ENCODE measurements at places on chromosomes 1 and 21.

DNA sequence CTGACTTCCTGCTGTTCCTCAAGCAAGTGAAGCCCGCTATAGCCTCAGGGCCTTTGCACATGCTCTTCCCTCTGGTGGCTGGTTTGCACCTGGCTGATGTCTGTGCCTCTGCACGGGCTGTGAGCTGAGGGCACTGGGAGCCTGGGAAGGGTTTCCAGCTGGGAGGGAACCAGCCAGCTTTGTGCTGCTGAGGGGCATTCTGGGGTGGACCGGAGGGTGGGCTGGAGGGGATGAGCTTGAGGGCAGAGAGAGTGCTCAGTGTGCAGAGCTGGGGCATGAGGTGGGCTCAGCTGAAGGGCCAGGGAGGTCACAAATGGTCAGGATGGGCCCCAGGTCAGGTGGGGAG, 305.7 kb downstream of the MATN1 start:
- DNase-seq = no peak
- H3K27me3 ChIP-seq = no peaks in the 10 kb centered on the region
- H3K27ac ChIP-seq = no peak overlapping the region
- no peaks in the 10 kb centered on the region for H3K36me3 ChIP-seq
- no peak overlapping the region for H3K4me3 ChIP-seq
- H3K4me1 ChIP-seq = no peaks in the 10 kb centered on the region

DNA sequence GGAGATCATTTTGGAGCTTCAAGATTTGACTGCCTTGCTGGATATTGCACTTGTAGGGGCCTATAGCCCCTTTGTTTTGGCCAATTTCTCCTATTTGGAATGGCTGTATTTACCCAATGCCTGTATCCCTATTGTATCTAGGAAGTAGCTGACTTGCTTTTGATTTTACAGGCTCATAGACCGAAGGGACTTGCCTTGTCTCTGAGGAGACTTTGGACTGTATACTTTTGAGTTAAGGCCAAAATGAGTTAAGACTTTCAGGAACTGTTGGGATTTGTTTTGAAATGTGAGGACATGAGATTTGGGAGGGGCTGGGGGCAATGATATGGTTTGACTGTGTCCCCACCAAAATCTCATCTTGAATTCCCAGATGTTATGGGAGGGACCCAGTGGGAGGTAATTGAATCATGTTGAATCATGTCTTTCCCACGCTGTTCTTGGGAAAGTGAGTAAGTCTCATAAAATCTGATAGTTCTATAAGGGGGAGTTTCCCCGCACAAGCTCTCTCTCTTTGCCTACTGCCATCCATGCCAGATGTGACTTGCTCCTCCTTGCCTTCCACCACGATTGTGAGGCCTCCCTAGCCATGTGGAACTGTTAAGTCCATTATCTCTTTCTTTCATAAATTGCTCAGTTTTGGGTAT, 276.1 kb downstream of the LMX1A start:
- no peaks in the 10 kb centered on the region for H3K4me1 ChIP-seq
- no peaks in the 10 kb centered on the region for H3K27me3 ChIP-seq
- no peak for DNase-seq
- no peak overlapping the region for H3K27ac ChIP-seq
- no peaks in the 10 kb centered on the region for H3K36me3 ChIP-seq

GRCh38 chr1:41483001-41483850, 1.3 kb downstream of the EDN2 start:
- no peaks in the 10 kb centered on the region for H3K27me3 ChIP-seq
- no peak overlapping the region for H3K4me3 ChIP-seq
- H3K4me1 ChIP-seq = peaks cover 8% of the 10 kb centered on the region
- H3K36me3 ChIP-seq = no peaks in the 10 kb centered on the region
- no peak for DNase-seq

- H3K4me3 ChIP-seq = no peak overlapping the region
- H3K27me3 ChIP-seq = no peaks in the 10 kb centered on the region
- H3K36me3 ChIP-seq = no peaks in the 10 kb centered on the region
- H3K4me1 ChIP-seq = no peaks in the 10 kb centered on the region
- H3K27ac ChIP-seq = no peak overlapping the region
Observed at GRCh38 chr21:45000637-45001133, 60.9 kb downstream of the SLX9 start.

GRCh38 chr1:241776911-241777310, 71.1 kb upstream of the EXO1 start:
- H3K4me1 ChIP-seq = no peaks in the 10 kb centered on the region
- DNase-seq = no peak
- no peak overlapping the region for H3K27ac ChIP-seq
- H3K36me3 ChIP-seq = no peaks in the 10 kb centered on the region
- H3K4me3 ChIP-seq = no peak overlapping the region

GRCh38 chr1:167940264-167940663, 3.4 kb upstream of the MPC2 start:
- H3K4me1 ChIP-seq = no peaks in the 10 kb centered on the region
- no peaks in the 10 kb centered on the region for H3K27me3 ChIP-seq
- no peak overlapping the region for H3K27ac ChIP-seq
- no peak for DNase-seq

- H3K36me3 ChIP-seq = no peaks in the 10 kb centered on the region
- H3K27me3 ChIP-seq = peaks cover 9% of the 10 kb centered on the region
- DNase-seq = no peak
- H3K4me1 ChIP-seq = no peaks in the 10 kb centered on the region
- H3K27ac ChIP-seq = no peak overlapping the region
Observed at GRCh38 chr1:206513312-206514111, 6.2 kb downstream of the RASSF5 start.

DNA sequence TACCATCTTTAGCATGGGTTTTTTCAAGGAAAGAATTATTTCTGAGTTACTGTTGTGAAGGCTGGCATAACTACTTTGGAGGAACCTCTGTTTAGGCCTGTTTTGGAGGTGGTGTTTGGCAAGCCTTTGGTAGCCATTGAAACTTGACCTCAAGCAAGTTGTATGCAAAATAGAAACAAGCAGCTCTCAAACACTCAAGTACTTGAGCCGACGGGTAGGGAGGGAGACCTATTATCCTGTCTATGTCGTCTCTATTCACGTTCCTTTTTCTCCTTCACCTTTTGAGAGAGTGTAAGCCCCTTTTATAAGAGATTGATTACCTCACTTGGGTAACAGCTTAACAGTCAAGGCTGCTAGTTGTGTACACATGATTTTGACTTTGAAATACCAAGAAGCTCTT, 878.3 kb upstream of the CXADR start:
- H3K27ac ChIP-seq = no peak overlapping the region
- H3K4me1 ChIP-seq = peaks cover 1% of the 10 kb centered on the region
- peak; percentile 18 for DNase-seq
- no peaks in the 10 kb centered on the region for H3K36me3 ChIP-seq

DNA sequence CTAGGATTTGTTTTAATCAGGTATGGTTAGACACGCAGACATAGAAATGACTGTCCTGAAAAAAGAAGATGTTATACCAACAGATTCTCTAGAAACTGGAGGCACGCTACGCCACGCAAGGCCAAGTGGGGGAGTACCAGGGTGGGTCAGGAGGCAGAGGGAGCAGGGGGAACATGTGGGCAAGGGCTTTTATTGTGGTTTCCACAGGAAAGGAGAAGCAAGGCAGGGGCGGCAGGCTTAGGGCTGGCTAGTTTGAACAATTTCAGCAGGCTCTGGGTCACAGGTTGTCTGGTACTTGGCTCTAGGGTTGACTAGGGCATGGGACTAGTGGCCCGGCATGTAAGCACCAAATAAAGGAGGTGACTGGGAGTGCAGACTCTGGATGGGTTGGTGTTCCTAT, 7.2 kb downstream of the MTARC2 start:
- no peaks in the 10 kb centered on the region for H3K36me3 ChIP-seq
- no peak overlapping the region for H3K27ac ChIP-seq
- DNase-seq = no peak
- H3K27me3 ChIP-seq = no peaks in the 10 kb centered on the region
- no peak overlapping the region for H3K4me3 ChIP-seq

DNA sequence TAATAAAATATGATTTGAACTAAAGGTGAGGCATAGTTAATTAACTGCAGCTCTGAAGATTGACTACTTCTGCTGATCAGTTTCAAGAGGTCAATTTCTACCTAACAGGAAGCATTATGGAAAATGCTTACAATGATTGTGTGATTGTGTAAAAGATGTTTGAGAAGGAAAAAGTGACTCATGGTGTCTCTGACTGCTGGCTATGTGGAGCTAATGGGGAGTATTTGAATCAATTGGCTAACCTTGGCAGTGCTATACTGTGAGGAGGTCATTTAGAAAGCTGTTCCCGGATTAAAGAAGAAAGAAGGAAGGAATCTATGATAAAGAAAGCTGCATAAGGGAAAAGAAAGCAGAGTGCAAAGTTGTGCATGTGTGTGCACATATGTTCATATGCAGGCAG, 376.5 kb downstream of the ADGRL2 start:
- no peak overlapping the region for H3K4me3 ChIP-seq
- no peaks in the 10 kb centered on the region for H3K36me3 ChIP-seq
- H3K27me3 ChIP-seq = no peaks in the 10 kb centered on the region
- no peak for DNase-seq

- H3K4me1 ChIP-seq = peaks cover 3% of the 10 kb centered on the region
- no peaks in the 10 kb centered on the region for H3K27me3 ChIP-seq
- DNase-seq = no peak
- no peaks in the 10 kb centered on the region for H3K36me3 ChIP-seq
- H3K27ac ChIP-seq = no peak overlapping the region
Observed at GRCh38 chr1:67890857-67891256, 57.6 kb upstream of the GNG12 start.

DNA sequence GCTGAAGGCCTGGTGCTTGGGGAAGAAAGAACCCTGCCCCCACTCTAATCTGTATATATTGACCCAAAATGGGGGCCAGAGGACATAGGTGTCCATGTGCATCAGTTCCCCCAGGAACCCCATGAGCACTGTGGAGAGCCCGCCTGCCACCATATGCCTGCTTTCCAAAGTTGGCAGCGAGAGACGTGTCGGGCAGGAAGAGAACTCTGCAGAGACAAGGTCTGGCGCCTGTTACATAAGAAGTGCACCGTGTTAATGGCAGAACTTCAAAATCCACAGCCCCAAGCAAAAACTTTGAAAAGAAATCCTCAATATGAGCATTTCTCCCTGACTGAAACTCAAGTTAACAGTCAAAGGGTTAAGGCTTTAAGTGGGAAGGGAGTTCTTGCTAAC, 8.0 kb downstream of the CTNNBIP1 start:
- H3K4me1 ChIP-seq = no peaks in the 10 kb centered on the region
- no peak overlapping the region for H3K27ac ChIP-seq
- no peaks in the 10 kb centered on the region for H3K27me3 ChIP-seq
- no peaks in the 10 kb centered on the region for H3K36me3 ChIP-seq

DNA sequence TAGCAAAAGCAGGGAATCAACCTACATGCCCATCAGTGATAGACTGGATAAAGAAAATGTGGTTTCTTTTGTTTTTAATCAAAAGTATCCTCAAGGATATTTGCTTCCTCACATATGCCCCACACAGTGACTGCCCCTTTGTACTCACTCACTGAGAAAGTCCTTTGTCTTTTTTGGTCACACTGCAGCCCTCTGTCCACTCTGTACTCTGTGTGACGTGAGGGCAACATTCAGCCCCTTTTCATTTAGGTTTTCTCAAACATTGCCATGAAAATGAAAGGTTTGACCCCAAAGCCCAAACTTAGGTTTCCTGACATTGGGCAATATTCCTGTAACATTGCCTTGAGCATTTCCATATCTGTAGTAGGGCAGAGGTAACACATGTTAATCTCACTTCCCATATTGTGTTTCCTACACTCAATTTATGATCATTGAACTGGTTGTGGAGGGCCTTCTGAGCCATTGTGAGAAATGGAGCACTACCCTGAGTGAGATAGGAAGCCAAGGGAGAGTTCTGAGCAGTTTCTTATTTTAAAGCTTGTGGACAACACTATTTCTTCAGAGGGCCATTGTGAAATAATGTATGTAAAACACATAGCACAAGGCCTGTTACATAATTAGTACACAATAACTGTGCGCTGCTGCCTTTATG, 501.9 kb upstream of the C1orf87 start:
- DNase-seq = no peak
- H3K27me3 ChIP-seq = no peaks in the 10 kb centered on the region
- H3K27ac ChIP-seq = no peak overlapping the region
- H3K4me1 ChIP-seq = peaks cover 2% of the 10 kb centered on the region
- H3K36me3 ChIP-seq = no peaks in the 10 kb centered on the region

DNA sequence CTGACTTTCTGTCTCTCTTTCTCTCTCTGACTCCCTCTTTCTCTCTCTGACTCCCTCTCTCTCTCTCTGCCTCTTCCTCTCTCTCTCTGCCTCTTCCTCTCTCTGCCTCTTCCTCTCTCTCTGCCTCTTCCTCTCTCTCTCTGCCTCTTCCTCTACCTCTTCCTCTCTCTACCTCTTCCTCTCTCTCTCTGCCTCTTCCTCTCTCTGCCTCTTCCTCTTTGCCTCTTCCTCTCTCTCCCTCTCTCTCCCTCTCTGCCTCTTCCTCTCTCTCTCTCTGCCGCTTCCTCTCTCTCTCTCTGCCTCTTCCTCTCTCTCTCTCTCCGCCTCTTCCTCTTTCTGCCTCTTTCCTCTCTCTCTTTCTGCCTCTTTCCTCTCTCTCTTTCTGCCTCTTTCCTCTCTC, 18.6 kb upstream of the ANKRD45 start:
- DNase-seq = no peak
- no peaks in the 10 kb centered on the region for H3K36me3 ChIP-seq
- H3K4me1 ChIP-seq = no peaks in the 10 kb centered on the region
- no peak overlapping the region for H3K27ac ChIP-seq
- H3K27me3 ChIP-seq = no peaks in the 10 kb centered on the region

GRCh38 chr1:221712198-221712684, 29.6 kb downstream of the DUSP10 start:
- H3K27me3 ChIP-seq = peaks cover 10% of the 10 kb centered on the region
- no peaks in the 10 kb centered on the region for H3K36me3 ChIP-seq
- H3K27ac ChIP-seq = no peak overlapping the region

GRCh38 chr1:91885716-91886506, at the start of gene TGFBR3:
Gene TGFBR3 (minus strand): TSS chr1:91886151. CDS start chr1:91861531, 24,620 bp downstream.
- H3K27ac ChIP-seq = no peak within 1 kb of the TSS
- peak within 1 kb of the TSS; percentile 76 for H3K4me3 ChIP-seq
- H3K36me3 ChIP-seq = no peaks in the 10 kb centered on the region
- no peaks in the 10 kb centered on the region for H3K4me1 ChIP-seq
- no peak for DNase-seq
- peaks cover 14% of the 10 kb centered on the region for H3K27me3 ChIP-seq

DNA sequence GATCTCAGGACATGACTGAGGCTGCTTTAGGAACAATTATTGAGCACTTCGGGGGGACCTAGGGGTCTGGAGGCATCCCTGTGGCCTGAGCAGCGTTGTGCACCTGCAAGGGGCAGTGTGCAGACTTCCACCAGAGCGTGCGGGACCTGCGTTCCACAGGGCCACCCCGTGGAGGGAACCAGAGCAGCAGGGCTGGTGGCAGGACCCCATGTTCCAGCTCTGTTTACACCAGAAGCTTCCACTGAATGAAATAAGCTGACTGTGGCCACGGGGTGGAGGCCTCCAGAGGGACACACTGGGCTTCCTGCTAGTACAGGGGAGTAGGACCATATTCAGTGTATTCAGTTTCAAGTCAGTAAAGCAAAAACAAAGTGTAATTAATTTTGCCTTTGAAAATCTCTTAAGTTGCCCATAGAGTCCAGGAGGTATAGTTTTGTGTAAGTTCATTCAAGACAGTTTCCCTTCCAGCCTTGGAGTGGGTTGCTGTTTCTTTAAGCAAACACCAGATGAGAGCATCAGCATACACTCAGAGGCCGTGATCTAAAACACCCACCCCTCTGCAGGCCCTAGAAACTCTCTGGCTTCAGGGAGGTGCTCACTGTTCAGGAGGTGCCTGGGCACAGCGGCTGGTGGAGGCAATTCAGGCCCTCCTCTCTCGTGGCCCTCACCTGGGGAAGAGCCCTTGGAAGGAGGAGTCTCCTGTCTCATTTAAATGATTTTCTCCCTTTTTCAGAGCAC, 16.6 kb downstream of the SLC1A7 start:
- H3K4me1 ChIP-seq = peaks cover 3% of the 10 kb centered on the region
- H3K36me3 ChIP-seq = no peaks in the 10 kb centered on the region
- no peaks in the 10 kb centered on the region for H3K27me3 ChIP-seq
- DNase-seq = no peak
- no peak overlapping the region for H3K27ac ChIP-seq

All from iPS DF 6.9 (cell line).